ENCODE measurements at places on chromosomes 11 and 22.

GRCh38 chr11:73317803-73318202 is 9.7 kb downstream of the ARHGEF17 start:
- no peak for DNase-seq

DNA sequence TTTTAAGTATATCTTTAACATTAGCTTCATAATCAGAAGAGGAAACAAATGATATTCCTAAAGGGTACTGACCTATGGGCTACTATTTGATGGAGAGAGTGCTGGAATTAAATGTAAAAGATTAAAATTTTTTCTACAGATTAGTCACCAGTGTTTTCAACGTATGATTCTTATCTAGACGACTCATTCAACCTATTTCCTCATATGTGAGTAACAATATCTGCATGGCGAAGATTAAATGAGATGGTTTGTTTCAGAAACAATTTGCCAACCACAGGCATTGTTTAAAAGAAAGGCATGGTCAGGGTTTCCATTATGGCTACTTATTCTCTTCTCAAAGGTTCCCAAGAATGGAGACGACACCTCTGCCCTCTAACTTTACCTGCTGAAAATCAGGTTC is 20.4 kb downstream of the OR56B4 start:
- DNase-seq, result no peak

- peak; percentile 68 for DNase-seq
These were observed 82.3 kb downstream of the RCN1 start for GRCh38 chr11:32172848-32173834.

GRCh38 chr11:22674470-22675439 is 8.3 kb downstream of the GAS2 start:
- no peak for DNase-seq

DNA sequence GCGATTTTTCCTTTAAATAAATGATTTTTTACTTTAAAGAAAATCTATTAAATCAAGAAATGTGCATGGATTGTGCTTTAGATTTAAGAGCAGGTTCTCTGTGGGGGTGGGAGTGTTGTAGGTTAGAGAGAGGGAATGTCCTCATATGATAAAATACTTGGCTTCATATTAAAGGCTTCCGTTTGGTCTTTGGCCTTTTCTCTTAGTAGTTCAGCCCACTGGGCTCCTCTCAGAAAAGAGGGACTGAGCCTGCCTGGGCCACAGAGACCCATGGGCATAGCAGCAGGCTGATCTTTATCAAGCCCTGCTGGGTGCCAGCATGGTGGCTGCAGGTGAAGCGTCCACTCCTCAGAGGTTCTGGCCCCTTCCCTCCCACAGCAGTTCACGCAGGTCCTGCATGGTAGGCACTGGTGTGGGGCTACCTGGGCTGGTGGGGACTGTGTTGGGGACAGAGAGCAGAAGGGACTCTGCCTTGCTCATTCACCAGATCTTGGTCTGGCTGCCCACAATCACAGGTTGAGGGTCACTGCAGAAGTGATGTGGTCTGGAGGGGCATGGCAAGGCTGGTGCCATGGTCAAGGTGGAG is 4.3 kb downstream of the PANX1 start:
- DNase-seq, result no peak

GRCh38 chr11:63609536-63609935 is 4.7 kb downstream of the PLAAT3 start:
- no peak for DNase-seq

DNA sequence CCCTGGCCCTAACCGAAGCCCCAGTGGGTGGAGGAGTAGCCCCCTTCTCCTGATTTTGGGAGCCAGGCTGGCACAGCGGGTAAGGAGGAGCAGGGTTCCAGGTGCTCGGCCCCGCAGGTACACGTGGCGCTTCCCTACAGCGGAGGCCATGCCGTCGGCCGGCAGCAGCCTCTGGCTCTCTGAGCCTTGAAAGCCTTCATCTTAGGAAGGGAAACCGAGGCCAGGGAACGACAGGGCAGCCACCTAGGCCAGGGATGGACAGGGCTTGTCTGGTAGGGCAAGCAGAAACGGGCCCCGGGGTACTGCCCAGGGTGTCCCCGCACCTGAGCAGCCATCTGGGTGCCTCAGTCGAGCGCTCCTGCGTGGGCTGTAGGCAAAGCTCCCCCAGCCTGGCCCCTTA is 28.7 kb downstream of the MOB2 start:
- DNase-seq, result no peak

- no peak for DNase-seq
These were observed 6.7 kb downstream of the CSNK2A3 start for GRCh38 chr11:11346303-11346702.

- DNase-seq, result peak; percentile 93
These were observed 173.2 kb downstream of the KIF18A start for GRCh38 chr11:27934830-27935145.

DNA sequence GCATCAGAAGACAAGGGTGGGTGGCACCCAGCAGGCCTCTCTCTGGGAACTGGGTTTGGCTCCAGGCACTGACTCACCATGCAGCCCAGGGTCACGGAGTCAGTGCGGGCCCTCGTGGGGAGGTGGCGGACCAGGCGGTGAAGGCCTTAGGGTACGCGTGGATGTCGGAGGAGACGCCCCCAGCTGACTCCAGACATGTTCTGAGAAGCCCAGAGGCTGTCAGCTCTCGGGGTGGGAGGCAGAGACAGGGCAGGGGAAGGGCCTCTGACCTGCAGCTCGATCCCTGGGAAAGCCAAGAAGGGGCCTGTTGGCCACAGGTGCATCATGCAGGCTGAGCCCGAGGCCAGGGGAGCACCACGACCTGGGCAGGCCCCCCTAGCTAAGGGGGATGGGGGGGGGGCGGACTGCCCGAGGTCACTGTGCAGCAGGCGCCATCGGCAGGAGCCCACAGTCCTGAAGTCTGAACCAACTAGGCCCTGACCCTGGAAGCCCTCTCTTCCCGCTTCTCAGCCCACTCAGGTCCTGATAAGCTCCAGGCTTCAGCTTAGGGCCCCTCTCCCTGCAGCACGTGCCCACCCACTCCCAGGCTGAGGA is 18.0 kb downstream of the MOB2 start:
- DNase-seq, result no peak

GRCh38 chr22:42885446-42885845 is 28.4 kb upstream of the ARFGAP3 start:
- peak; percentile 50 for DNase-seq

- DNase-seq, result peak; percentile 96
These were observed 243.4 kb upstream of the POU2AF2 start for GRCh38 chr11:111001986-111002611.

- DNase-seq, result peak; percentile 14
These were observed 110.8 kb downstream of the GRIK4 start for GRCh38 chr11:120622189-120622875.

Measured in fibroblast of mammary gland (primary cell).